ENCODE measurements at places on chromosomes 12 and 14.

GRCh38 chr14:32744811-32745445 lies 193.8 kb upstream of the NPAS3 start:
- no peak for DNase-seq

- DNase-seq: no peak
Observed at GRCh38 chr12:94819011-94819410, 168.7 kb upstream of the TMCC3 start.

DNA sequence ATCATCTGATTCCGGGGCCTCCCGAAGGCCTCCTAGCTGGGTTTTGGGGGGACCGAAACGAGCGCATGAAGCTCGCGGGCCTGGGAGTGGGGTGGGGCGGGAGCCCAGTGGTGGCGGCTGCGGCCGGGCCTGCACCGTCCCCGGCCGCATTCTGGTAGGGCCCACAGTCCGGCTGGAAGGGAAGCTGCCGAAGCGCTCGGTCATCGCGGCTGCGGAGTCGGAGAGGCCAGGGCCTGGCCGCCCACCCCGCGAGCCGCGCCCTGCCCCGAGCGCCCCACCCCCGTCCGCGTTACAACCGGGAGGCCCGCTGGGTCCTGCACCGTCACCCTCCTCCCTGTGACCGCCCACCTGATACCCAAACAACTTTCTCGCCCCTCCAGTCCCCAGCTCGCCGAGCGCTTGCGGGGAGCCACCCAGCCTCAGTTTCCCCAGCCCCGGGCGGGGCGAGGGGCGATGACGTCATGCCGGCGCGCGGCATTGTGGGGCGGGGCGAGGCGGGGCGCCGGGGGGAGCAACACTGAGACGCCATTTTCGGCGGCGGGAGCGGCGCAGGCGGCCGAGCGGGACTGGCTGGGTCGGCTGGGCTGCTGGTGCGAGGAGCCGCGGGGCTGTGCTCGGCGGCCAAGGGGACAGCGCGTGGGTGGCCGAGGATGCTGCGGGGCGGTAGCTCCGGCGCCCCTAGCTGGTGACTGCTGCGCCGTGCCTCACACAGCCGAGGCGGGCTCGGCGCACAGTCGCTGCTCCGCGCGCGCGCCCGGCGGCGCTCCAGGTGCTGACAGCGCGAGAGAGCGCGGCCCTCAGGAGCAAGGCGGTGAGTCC lies at the start of gene KLC1:
Gene KLC1, plus strand, starts transcription at position 528 of the 819 bp plus-strand sequence. CDS start 25,354 bp downstream, outside the sequence.
- peak; percentile 80 for DNase-seq

DNA sequence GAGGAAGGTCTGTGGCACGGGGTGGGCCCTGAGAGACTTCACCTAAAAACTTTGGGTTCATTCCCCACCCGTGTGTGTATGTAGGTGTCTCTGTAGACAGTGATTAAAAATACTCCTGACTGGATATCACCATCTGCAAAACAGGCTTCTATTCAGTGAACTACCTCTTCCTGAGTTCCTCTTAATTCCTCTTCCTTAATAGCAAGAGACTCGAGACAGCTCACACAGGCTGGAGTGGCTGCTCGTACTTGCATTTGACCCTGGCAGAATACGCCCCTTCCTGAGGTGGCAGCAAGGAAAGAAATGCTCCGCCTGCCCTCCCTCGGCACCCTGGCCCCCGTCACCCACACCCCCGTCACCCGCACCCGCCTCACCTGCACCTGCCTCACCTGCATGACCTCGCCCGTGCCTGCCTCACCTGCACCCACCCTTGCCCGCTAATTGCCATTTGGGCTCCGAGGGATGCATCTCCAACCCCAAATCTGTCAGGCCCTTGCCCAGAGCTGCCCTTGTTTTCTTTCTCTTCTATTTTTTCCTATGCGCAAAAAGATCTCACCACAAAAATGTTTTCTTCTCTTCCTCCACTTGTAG lies 90.0 kb downstream of the FBXL14 start:
- DNase-seq: no peak

GRCh38 chr12:62632411-62632918 lies 165.8 kb downstream of the MON2 start:
- no peak for DNase-seq

All from T-helper 2 cell treated with Interferon-gamma antibody and Interleukin-4, amounts not matched to agents 5 μg/mL and 100 μg/mL, for 36 hours (primary cell).